ENCODE measurements at places on chromosomes 11 and 22.

DNA sequence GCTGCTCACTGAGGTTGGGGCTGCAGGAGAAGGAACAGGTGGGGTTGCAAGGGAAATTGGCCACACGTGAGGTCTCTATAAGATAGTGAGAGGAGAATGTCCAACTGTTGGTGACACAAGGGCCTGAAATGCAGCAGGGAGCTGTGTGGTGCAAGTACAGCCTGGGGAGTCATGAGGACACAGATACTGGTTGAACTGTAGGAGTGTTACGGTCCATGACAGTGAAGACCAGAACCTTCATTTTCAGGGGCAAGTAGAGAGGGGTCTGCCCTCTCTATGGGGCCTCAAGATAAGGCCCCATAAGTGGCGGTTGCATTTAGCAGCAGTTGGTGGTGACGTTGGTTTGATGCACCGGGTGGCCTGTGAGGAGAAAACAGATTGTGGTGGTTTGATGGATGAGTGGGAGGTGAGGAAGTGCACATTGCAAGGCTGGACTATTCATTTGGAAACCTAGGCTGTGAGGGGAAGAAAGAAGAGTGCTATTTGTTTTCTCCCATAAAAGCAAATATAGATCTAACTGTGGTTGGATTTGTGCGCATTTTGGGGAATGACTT is 39.4 kb downstream of the MICAL2 start:
- no peak for DNase-seq

DNA sequence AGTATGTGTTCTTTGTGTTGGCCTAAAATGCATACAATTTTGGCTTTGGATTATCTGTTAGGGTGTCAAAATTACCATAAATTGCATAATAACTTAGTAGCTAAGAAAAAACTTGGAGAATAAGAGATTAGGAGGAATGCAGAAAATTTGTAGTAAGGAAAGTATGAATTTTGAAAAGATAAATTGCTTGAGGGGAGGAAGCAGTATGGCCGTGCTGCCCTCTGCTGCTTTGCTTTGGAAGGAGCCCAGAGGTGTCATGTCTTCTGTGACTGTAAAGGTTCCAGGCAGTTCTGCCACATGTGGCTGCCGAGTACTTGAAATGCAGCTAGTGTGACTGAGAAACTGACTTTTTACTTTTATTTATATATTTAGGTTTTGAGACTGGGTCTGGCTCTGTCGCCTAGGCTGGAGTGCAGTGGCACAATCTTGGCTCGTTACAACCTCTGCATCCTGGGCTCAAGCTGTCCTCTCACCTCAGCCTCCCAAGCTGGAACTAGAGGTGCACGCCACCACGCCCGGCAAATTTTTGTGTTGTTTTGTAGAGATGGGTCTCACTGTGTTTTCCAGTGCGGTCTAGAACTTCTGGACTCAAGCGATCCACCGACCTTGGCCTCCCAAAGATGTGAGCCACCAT is 1.8 kb downstream of the ADSL start:
- DNase-seq: no peak

- no peak for DNase-seq
These were observed 1.2 kb downstream of the NPTXR start for GRCh38 chr22:38842512-38843200.

- peak; percentile 29 for DNase-seq
These were observed 714.7 kb upstream of the TENM4 start for GRCh38 chr11:80155412-80156017.

DNA sequence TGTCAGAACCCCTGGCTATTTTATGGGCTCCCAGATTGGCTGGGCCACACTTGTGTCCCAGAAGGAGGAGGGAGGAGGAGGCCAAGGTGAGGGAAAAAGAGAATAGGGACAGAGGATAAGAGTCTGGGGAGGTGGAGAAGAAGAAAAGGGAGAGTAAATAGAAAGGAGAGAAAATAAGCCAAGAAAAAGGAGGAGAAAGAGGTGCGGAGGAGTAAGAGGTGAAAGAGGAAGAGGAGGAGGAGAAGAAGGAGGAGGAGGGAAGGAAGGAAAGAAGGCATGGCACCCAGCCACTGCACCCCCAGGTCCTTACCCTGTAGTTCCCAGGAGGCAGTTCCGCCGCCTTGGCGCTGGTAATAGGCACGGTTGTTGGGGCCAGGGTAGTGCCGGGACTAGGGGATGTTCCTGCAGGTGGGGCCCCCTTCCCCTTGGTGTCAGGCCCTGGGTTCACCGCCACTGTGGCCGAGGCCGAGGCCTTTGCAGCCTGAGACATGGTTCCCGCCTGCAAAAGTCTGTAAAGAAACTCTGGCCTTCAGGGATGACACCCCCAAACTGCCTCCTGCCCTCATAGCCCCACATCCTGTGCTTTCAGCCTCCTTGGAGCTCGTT is 1.9 kb downstream of the CRYBB1 start:
- no peak for DNase-seq

DNA sequence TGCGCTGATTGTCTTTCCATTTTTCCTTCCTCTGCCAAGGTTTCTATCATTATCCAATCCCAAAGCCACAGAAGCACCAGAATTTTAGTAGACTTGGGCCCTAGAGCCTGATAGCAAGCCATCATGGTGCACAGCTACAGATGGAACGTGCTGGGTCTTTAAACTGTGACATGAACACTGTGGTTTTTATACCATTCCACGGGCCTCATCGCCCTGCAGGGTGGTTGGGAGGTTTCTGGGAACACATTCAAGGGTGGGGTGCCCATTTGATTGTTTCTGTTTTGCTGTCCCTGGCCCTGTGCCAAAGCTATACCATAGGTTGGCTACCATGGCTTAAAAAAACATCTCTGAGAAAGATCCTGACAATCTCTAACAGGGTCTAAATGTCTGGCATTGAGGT is 151.9 kb downstream of the CACNA1I start:
- DNase-seq: no peak

DNA sequence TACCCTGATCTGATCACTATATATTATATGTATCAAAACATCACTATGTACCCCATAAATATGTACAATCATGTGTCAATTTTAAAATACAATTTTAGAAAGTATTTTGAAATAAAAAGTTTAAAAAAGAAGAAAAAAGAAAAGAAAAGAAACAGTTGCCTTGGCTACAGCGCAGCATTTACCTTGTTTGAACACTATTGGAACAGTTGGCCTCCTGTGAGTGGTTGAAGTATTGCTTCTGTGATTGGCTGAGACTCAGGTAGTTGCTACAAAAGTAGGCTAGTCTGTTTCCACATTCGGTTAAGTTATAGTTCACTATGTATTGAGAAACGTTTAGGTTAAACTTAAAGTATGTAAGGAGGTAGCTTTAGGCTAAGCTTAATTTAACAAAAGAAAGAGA is 7.9 kb upstream of the DTX4 start:
- DNase-seq: no peak

DNA sequence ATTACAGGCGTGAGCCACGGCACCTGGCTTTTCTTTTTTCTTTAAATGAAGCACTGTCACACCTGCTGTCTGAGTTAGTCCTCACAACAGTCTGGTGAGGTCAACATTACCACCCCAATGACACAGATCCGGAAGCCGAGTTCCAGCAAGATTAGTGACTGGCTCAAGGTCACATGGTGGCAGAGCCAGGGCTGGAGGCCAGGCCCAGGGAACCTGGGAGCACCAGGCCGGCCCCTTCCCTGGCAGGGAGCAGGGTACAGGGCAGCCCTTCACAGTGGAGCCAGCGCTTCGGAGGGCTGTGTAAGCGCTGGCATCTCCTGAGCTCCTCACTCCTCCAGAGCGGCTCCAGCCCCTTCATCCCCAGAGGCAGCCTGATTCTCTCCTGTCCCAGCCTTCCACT is 118.7 kb downstream of the ST3GAL4 start:
- DNase-seq: no peak

GRCh38 chr11:45024846-45025588 is 74.3 kb upstream of the TP53I11 start:
- no peak for DNase-seq

- no peak for DNase-seq
These were observed 123.8 kb upstream of the SORL1-AS1 start for GRCh38 chr11:121576531-121576930.

DNA sequence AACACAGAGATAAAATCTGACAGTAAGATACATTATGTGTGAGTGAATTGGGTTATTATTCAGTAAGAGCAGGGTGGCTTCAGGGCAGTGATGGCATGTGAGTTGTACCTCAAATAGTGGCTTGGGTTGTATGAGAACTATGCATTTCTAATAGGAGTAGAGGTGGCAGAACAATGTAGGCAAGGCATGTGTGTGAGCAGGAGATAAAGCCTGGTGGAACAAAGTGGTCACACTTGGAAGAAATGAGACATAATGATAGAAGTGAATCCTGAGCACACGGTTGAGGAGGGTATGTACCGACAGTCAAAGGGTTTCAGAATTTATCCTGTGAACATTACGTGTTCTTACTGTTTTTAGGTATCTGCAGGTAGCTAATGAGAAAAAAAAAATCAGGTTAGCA is 159.3 kb downstream of the CASP12 start:
- no peak for DNase-seq

GRCh38 chr11:129895126-129896041 is at the start of gene NFRKB:
Gene NFRKB (minus strand): TSS chr11:129895578. CDS start chr11:129892849, 2,729 bp downstream.
- peak; percentile 86 for DNase-seq

DNA sequence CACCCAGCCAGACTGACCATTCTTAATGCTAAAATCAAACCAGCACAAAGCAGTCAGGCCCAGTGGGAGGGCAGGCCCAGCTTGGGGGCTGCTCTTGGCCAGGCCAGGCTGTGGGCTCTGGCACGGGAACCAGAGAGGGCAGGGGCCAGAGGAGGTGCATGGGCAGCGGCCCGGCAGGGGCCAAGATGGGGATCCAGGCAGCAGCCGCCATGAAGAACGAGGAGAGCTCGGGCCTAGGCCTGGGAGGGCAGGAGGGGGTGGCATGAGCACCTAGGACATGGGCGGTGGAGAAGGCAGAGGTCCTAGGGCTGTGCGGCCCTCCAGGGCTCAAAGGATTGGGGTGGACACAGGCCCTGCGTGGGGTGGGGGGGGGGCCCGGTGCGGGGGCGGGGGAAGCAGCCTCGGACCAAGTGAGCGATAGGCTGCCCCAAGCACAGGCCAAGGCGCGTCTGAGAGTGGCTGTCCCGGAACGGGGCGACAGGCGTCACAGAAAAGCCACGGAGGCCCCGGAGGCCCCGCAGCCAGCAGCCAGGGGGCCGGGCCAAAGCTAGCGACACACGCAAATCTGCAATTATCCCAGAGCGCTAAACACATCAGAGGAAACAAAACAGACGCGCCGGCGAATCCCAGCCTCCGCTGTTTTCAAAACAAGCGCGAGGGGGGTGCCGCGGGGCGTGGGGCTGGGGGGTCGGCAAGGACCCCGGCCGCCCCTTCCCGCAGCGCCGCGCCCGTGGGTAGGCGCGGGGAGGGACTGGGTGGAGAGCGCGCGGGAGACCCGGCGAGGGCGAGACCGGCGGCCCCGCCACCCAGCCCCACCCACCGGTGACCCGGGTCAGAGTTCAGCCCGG is 8.3 kb downstream of the PLXNB2 start:
- no peak for DNase-seq

DNA sequence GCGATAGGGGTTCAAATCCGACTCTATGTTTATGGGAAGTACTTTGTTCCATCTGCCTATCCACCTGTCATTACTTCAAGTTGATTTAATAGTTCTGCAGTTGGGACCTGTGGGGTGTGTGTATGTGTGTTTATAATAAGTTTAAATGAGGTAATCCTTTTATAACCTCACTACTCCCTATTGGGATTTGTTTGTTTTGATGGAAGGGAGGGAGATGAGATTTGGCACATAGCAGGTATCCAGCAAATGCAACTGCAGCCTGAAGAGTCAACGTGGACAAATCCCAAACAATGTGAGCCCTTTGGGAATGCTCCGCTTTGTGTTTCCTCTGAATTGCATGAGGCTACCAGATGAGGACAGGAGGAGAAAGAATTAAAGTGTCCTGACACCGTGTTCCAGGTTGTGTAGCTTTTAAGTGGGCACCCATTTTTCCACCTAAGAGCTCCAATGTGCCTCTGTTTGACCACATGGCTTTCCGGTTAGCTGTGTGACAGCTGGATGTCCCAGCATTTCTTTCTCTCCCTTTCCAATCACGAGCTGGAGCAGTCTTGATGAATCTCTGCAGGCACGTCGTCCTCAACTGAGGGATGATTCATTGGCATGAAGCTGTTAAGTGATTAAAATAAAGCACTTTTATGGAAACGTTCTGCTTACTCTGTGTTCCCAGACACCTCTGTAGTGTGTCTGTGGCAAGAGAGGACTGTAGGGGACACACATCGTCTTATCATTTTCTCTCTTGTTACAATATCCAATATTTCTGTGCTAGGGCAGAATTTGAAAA is 610.7 kb downstream of the NTM start:
- DNase-seq: no peak

GRCh38 chr11:3970108-3970507 is 114.6 kb downstream of the STIM1 start:
- DNase-seq: no peak

DNA sequence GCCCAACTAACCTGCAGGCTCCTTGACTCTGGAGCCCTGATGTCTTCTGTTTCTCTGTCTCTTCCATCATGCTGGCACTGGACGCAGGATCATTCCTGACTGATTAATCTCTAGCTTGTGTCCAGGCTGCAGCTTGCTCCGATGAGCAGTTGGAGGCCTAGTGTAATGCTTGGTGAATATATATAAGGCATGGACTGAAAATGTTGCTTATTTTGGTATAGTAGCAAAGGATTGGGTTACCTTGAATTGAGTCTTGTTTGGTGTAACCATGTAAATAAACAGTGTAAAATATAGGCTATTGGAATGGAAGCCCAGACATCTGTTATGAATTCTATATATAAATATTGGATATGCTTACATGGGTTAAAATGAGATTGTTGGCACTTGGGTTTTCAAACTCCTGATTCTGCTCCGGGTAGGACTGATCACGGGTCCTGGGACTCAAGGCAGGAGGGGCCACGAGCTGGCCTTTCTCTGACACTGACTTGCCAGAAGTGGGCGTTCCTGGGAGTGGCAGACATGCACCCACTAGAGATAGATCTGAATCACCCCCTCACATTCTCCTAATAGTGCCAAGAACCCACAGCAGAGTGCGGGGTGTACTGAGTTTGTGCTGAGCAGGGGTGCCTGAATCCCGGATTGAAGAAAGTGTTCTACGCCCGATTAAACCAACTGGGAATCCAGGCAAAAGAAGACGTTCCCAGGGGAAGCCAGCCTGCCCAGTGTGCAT is 25.8 kb downstream of the LRP5 start:
- DNase-seq: no peak

DNA sequence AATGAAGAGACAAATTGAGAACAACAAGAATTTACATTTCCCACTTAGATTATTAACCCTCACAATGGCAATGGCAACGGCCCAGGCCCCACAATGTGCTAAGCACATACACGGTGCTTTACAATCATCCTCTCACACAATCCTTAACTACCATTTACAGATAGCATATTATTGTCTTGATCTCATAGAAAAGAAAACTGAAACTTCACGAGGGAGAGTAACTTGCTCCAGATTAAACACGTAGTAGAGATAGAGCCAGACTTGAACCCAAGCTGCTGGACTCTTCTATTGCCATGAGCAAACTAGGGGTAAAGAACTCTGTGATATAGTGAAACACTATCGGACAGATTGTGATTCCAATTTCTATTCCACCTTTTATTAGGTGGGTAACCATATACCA is 665.1 kb downstream of the DLG2 start:
- no peak for DNase-seq

Measured in left kidney (tissue), 8 donors.